ENCODE measurements at places on chromosomes 6 and 20.

GRCh38 chr20:37379967-37380828, 34.3 kb downstream of the SRC start:
- DNase-seq, result no peak

DNA sequence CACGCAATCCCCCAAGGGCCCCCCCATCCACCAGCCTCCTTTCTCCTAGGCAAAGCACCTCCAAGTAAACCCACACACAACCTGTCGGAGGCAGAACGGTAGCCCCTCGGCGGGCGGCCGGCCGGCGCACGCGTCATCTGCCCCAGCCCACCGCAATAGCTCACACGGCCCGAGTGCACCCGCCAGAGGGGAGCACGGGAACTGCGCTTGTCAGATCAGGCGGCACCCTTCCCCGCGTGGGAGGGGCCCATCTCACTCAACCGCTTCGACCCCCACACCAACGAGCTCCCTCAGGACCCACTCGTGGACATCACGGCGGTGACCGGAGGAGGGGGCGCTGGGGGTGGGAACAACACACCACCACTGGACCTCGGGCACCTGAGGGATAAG, 767.9 kb upstream of the DEFB115 start:
- DNase-seq, result no peak

GRCh38 chr20:4573564-4574355, 147.9 kb upstream of the PRND start:
- DNase-seq, result no peak

DNA sequence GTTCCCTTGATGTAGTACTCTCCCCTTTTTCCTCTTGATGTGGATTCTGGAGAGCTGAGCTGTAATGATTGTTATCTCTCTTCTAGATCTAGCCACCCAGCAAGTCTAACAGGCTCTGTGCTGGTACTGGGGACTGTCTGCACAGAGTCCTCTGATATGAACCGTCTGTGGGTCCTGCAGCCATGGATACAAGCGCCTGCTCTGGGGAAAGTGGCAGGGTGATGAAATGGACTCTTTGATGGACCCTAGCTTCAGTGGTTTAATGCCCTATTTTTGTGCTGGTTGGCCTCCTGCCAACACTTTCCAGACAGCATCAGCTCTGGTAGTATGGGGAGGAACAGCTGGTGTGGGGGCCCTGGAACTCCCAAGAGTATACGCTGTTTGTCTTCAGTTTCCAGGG, 216.3 kb downstream of the ADGRG6 start:
- no peak for DNase-seq

GRCh38 chr6:154885214-154885613, 109.9 kb upstream of the TIAM2 start:
- DNase-seq, result no peak

DNA sequence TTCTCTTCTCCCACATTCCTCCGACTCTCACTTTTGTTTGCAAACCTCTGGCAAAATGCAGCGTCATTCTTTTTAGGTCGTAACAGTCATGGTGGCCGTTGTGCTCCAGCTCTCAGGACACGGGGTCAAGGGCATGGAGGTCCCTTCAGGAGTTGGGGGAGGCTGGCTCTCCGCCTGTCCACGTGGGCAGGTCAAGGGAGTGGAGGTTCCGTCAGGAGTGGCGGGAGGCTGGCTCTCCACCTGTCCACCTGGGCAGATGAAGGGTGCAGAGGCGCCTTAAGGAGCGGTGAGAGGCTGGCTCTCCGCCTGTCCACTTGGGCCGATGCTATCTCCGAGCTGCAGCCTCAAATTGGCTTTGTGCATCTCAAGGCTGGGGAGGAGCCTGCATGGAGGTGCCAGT, 98.0 kb downstream of the ERMARD start:
- no peak for DNase-seq

GRCh38 chr20:3340443-3340842, 67.0 kb downstream of the DNAAF9 start:
- DNase-seq, result no peak

- peak; percentile 97 for DNase-seq
Measured at GRCh38 chr6:26055719-26056582, 31.3 kb upstream of the HFE start.

DNA sequence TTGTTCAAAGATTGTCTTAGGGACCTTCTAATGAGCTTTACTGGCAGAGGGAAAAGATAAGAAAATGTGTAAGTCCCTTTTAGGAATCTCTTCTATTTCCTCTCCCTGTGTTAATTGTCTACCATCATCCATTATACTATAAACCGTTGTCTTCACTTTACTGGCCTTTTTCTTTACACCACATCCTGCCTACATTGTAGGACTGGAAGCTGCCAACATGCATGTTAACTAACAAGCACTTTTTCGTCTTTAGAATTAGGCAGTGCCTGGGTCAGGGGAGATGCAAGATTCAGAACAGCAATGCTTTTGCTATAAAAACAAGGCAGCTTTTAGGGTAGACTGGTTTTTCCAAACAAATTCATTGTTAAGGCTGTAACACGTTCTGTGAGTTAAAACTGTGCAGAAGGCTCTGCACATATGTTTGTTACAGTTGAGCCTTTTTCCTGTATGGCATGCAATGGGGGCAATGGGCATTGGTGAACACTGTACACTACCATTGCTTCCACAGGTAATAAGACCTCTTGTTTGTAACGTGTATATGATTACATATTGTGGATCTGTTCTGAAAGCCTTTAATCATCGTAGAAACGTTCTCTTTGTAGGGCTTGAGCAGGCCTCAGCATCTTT, 10.9 kb upstream of the PKIG start:
- no peak for DNase-seq

DNA sequence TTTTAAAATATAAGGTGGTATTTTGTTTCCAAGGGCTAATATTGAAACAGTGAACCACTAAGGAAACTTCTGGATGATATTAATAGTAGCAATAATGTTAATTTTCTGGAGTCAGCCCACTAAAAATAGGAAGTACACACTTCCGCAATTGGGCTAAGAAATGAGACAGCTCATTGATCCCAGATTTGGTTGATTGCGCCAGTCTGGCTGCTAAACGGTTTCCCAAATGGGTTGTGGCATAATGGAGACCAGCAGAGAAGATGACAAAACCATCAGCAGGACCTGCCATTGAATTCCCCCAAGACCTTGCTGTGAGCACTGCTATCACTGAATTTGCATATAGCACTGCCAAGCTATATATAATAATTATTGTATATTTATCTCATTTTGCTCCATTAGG, 71.2 kb upstream of the SGK1 start:
- no peak for DNase-seq

DNA sequence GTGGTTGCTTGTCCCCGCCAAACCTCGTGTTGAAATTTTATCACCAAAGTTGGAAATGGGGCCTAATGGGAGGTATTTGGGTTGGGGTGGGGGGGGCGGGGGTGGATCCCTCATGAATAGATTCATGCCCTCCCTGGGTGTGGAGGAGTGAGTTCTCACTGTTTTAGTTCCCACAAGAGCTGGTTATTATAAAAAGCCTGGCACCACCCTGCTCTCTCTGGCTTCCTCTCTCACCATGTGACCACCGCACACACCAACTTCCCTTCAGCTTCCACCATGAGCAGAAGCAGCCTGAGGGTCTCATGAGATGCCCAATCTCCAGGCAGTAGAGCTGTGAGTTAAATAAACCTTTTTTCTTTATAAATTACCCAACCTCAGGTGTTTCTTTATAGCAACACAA, 111.3 kb downstream of the PRDM1 start:
- DNase-seq, result no peak

DNA sequence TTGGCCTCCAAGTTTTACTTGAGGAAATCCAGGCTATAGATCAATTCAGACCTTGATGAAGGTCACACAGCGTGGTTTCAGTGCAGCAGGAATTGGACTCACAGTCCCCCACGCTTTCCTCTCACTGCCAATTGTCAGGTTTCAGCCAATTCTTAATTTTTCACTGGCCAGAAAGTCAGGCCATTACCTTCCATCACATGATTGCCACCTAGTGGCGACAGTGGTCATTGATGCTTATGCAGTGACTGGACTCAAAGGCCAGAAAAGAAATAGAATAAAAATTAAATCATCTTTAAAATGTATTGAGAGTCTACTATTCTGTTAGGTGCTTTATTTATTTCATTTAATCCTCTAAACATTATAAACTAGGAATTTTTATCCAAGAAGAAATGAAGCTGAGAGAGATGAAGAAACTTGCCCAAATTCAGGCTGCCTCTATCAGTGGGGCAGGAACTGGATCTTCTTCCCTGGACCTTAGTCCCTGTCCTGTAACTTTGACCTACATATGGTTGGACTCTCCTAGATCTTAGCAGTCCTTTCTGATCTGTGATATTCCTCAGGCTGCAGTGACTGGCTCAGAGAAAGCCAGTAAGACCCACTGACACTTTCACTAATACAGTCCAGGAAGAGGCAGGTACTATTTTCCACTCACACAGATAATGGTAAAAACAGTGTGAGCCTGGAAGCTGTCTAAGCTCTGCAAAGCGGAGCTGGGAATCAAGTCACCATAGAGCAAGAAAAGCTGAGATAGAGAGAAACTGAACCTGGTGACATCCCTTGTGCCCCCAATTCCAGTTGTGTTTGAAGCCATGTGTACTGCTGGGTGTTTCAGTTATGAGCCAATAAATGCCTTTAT, 133.3 kb downstream of the ELOVL4 start:
- peak; percentile 94 for DNase-seq

- no peak for DNase-seq
Measured at GRCh38 chr20:25247000-25247517, 826 bp upstream of the PYGB start.

- no peak for DNase-seq
Measured at GRCh38 chr6:108566406-108566805, 5.7 kb downstream of the FOXO3 start.

GRCh38 chr6:71510057-71510713, 221.6 kb downstream of the OGFRL1 start:
- DNase-seq, result peak; percentile 53

DNA sequence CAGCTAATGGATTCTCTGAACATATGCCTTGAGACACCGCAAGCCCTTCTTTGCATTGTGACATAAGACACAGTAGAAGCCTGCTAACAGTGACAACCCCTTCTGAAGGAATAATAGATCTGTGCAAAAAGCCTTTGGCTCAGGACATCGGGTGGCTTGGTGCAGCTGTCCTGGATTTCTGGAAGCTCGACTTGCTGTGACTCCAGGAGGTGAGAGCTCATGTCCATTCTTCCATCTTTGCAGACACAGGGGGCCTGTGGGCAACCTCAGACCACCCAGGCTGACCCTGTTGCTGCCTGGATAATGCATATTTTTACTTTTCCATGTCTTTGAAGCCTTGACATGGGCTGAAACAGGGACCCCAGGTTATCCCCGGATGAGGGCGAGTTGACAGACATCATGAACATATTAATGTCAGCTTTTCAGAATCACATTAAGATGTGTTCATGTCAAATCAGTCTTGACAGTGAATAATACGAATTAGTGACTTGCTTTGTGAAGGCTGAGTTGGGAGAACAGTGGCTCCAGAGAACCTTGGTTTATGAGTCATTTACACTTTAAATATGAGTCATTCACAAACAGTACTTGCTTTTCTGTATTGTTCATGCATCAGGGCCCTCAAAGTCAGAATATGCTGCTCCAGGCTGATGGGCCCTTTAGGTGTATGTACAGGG, 66.8 kb upstream of the IYD start:
- DNase-seq, result peak; percentile 68

- DNase-seq, result no peak
Measured at GRCh38 chr6:56734335-56734734, 91.6 kb upstream of the DST start.

GRCh38 chr6:158805698-158806377, 13.3 kb downstream of the EZR start:
- no peak for DNase-seq

DNA sequence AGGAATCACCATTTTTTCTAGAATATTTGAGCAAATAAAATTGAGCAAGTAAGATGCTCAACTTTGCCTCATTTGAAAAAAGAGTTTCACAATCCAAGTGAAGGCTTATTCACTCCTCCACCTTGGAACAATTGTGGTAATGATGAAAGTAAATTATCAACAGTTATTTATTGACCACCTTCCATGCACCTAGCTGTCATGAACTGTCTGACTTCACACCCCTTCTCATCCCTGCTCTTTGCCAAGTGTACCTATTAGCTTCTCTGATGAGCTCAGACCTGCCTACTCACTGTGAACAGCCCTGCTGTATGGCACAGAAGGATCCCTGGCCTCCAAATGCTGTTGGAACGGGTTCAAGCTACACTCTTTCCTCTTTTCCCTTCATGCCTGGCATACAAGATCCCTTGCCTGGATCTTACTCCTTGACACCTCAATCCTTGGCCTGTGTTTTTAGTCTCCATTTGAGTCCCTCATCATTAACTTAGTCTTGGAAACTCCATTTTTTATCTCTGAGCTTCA, 99.0 kb upstream of the PREP start:
- DNase-seq, result no peak

DNA sequence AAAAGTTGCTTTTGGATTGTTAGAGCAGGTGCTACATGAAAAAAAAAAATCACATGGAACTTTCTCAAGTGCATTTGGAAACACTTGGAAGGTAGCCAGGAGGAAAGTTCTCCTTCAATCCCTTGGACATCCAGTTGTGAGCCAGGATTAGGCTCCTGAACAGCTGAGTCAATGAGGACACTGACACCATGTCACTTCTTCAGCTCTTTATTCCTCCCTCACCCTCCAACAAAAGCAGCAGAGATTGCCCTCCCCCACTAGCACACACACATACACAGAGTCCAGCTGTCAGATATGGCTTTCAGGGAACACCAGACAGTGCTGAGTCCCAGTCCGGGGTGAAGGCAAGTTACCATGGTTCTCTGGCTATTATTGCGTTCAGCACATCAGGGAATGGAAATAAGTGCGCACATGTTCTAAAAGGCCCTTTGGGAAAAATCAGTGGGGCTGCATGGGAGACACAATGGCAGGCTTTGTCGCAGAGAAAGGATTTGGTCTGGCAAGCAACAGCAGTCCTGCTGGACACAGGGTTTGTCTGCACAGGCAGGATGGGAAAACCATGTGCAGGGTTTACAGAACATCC, 124.7 kb upstream of the MARCKS start:
- DNase-seq, result peak; percentile 87

DNA sequence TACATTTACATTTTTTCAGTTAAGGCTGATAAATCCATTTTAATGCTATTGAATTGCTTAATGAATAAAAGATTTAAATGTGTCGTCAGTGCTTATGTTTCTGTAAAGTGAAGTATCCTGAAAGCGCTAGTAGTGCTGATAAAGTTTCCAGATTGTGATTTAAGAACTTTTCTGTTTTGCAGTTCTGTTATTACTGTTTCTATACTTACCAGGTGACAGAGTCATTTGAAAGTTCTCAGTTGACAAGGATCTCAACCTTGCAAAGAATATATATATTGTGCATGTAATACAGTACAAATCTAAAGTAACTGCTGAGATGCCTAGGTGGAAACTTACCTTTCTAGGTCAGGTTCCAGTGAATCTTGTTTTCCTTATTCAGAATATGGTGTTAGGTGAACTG, 201.8 kb downstream of the ARID1B start:
- no peak for DNase-seq

- no peak for DNase-seq
Measured at GRCh38 chr20:1696521-1697209, 39.1 kb upstream of the SIRPG start.

- DNase-seq, result no peak
Measured at GRCh38 chr6:70315079-70315751, 12.3 kb upstream of the COL9A1 start.

- peak; percentile 90 for DNase-seq
Measured at GRCh38 chr6:1396952-1397868, 7.8 kb downstream of the FOXF2 start.
